ENCODE measurements at places on chromosomes 16 and 17. TPM values are rescaled to one million over a fixed set of nuclear protein-coding genes. Genes with fewer than 3 reads are reported as not detected.

DNA sequence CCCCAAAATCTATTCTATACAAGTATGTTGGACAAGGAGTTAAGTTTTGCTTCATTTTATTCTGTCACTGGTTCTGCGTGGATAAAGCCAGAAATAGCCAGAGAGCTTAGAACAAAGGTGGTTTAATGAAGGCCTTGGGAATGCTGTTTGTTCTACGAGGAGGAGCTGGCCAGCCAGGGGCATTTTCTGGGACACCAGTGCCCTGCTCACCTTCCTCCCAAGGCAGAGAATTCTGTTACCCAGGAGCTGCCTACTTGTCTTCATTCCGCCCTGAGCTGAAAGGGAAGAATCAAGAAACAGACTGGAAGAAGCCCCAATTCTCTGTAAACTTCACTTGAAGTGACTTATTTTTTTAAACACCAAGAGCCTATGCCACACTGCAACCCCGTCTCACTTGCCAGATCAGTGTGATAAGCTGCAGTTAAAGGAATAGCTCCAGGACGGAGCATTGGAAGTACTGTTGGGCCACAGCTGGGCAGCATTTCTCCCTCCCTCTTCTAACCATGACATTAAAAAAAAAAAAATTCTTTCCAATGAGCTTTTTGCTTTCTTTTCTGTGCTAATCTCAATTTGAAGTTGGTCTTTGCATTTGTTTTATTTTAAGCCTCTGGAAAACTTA is 149.8 kb upstream of the DYNLRB2 start:
- no peak for DNase-seq

- no peak for DNase-seq
These were observed 422.9 kb downstream of the WWOX start for GRCh38 chr16:78522327-78522726.

- peak; percentile 88 for DNase-seq
These were observed 70.8 kb upstream of the TNRC6C start for GRCh38 chr17:77887464-77888241.

PEMT gene
- total RNA-seq = 28.9 TPM

MPHOSPH6 gene
- total RNA-seq = 32.9 TPM

GRCh38 chr16:23673971-23674614 is 4.6 kb upstream of the PLK1 start:
- no peak for DNase-seq

- DNase-seq = no peak
These were observed 11.6 kb downstream of the ZNF423 start for GRCh38 chr16:49844359-49844758.

- DNase-seq = no peak
These were observed 2.2 kb downstream of the SH2B1 start for GRCh38 chr16:28865722-28866453.

- DNase-seq = no peak
These were observed 11.3 kb downstream of the RAI1 start for GRCh38 chr17:17692353-17693252.

DNA sequence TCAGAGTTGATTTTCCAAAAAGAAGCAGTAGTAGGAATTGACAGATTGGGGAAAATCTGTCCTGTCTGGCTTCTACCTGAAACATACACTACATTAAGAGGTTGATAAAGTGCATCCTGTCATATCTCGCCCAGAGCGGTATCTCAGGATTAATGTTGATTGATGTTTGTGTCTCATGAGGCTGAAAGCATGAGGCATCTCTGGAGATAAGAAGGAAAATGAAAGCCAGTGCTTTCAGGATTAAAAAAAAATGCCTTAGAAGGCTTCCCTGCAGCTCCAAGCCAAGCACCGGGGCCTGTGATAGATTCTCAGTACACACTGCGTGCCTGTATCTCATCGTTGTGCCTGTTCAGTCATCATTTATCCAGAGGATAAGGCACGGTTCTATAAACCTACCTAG is 26.4 kb upstream of the CD300E start:
- no peak for DNase-seq

UBB gene
- total RNA-seq = 1,346 TPM

GRCh38 chr16:8905795-8906591 is 23.8 kb downstream of the LITAFD start:
- no peak for DNase-seq

- no peak for DNase-seq
These were observed 217.8 kb upstream of the SOX9 start for GRCh38 chr17:71902894-71903506.

DNA sequence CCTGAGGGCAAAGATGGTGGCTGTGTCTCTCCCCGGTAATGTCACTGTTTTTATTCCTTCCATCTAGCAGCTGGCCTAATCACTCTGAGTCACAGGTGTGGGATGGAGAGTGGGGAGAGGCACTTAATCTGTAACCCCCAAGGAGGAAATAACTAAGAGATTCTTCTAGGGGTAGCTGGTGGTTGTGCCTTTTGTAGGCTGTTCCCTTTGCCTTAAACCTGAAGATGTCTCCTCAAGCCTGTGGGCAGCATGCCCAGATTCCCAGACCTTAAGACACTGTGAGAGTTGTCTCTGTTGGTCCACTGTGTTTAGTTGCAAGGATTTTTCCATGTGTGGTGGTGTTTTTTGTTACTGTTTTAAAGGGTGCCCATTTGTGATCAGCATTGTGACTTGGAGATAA is 5.5 kb upstream of the RAPGEFL1 start:
- no peak for DNase-seq

GRCh38 chr16:87123356-87124001 is 193.7 kb downstream of the C16orf95 start:
- no peak for DNase-seq

DNA sequence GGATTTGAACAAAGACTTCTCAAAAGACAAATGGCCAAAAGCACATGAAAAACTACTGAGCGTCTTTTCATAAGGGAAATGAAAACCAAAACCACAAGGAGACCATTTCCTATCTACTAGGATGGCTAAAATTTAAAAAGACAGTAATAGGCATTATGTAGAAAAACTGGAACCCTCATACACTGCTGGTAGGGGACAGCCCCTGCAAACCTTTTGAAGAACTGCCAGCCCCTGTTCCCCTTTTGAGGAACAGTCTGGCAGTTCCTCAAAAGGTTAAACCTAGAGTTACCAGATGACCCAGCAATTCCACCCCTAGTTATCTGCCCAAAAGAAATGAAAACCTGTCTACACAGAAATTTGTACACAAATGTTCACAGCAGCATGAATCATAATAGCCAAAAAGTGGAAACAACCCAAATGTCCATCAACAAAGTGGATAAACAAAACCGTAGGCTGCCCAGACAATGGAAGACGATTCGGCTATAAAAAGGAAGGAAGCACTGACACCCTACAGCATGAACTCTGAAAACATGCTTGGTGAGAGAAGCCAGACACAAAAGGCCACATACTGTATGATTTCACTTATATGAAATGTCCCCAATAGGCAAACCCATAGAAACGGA is 22.9 kb downstream of the CDIP1 start:
- DNase-seq = no peak

EMP2 gene
- total RNA-seq = 13.0 TPM

DNA sequence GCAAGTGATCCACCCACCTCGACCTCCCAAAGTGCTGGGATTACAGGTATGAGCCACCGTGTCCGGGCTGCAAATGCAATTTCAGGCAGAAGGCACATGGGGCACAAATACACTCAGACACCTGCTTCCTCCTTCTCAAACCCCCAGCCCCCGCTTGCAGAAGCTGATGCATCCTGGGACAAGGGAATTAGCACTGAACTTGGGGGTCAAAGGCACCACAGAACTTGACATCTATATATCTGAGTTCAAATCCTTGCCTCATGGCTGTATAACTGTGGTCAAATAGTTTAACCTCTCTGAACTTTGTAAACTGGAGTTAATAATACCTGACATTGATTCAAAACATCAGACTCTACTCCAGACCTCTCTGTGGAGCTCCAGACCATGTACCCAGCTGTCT is 4.1 kb upstream of the ARL5C start:
- DNase-seq = peak; percentile 14

DNA sequence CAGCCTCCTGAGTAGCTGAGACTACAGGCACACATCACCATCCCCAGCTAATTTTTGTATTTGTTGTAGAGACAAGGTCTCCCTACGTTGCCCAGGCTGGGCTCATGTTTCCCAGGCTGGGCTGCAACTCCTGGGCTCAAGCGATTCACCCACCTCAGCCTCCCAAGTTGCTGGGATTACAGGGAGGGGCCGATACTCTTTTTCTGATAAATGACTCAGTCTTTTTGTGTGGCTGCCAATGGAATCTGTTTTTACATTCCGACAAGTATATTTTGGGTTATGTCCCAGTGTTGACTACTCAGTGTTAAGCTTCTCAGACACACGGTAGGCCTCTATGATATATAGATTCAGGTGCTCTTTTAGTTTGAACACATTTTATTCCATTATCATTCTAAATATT is 58.1 kb downstream of the SLFN11 start:
- peak; percentile 75 for DNase-seq

DNA sequence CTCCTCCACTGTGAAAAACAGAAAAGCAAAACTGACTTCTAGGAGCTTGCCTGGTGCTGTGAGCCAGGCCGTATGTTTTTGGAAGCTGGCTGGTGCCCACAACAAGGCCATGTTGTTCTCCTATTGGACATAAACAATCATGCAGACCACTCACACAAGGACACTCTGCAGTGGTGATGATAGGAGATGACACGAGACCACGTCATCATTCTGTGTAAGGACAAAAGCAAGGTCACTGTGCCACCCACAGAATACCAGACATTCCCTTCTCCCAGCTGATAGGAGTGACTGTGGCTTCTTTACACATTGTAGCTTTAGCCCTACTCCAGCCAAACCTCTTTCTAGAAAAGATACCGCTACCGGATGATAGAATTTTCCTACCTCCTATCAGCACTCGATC is 47.7 kb upstream of the LCMT1 start:
- no peak for DNase-seq

FBXO39 gene
- total RNA-seq = 0.32 TPM

DNA sequence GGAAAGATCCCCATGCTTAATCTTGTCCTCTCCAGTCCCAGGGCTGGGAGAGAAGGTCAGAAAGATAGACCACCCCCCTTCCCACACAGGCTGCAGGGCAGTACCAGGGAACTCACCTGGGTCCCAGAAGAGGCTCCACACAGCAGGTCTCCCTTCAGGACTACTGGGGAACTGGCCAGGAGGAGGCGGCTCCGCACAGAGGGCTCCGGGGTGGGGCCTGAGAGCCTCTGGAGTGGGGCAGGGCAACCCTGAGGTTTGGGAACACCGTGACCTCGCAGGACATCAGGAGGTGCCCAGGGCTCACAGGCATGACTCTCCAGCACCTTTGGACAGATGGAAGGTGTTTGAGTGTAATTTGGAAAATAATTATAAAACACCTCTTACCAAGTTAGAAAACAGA is 11.0 kb downstream of the ABCA3 start:
- DNase-seq = no peak

EXOC3L1 gene
- not detected for total RNA-seq

DNA sequence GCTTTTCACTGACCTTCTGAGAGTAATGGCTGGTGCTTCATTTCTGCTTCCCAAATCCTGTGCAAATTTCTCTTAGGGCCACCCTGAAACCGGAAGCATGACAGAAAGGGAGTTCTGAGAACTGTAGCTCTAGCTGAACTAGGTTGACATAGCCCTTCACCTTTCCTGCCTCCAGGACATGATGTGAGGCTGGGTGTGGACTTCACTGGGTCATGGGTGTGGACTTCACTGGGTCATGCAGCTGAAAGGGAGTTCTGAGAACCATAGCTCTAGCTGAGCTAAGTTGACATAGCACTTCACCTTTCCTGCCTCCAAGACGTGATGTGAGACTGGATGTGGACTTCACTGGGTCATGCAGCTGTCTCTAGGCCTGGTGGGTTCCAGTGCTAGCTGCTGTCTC is 54.3 kb upstream of the NLRP1 start:
- DNase-seq = no peak

- no peak for DNase-seq
These were observed 47.6 kb upstream of the MON1B start for GRCh38 chr16:77143364-77143763.

DNA sequence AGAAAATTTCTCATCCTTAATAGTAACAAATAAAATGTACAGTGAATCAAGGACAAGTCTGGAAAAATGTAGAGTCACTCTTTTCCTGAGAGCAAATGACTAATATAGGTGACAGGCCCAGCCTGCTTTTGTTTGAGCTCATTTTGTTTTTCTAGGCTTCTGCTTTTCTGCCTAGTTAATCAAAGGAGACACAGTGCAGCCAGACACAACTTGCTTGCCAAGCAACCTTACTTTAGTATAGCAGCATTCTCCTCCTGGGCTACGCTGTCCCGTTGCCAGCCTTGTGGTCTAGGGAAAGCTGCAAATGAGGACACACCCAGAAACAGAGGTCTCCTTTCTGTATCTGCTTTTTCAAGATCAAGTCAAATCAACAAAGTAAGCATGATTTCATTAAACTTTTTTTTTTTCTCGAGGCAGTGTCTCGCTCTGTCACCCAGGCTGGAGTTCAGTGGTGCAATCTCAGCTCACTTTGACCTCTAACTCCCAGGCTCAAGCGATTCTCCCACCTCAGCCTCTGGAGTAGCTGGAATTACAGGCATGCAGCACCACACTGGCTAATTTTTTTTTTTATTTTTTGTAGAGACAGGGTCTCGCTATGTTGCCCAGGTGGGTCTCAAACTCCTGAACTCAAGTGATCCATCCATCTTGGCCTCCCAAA is 17.2 kb downstream of the GINS3 start:
- peak; percentile 22 for DNase-seq

SMIM36 gene
- not detected for total RNA-seq

DNA sequence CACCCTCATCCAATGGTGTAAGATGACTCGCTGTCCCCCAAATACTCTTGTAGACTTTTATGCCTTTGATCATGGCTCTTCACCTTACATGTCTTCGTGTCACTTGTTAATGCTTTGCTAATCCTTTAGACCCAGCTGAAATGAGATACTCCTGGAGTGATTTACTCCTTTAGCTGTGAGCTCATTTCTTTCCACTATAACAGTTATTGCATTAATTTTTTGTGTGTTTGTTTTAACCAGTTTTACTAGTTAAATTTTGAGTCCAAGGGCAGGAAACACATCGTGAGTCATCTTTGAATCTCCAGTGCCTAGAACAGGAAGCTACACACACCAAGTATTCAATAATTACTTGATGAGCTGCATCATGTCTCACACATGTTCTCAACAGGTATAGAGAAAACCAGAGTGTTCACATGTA is 6.5 kb upstream of the CTCF start:
- DNase-seq = peak; percentile 66

NHERF2 gene
- 59.3 TPM for total RNA-seq

DNA sequence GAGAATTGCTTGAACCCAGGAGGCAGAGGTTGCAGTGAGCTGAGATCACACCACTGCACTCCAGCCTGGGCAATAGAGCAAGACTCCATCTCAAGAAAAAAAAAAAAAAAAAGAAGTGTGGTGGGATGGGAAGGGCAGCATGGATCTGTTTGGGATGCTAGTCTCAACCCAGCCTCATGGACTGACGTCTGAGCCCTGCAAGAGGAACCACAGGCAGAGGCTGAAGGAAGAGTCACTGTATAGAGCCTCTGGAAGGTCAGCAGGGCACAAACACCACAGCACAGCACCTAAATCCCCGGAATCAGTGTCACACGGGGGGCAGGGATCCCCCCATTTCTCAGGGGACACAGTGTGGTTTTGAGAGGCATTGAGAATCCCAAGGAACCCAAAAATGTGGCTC is 10.9 kb upstream of the CXCL16 start:
- DNase-seq = no peak

All from fibroblast of villous mesenchyme (primary cell).